ENCODE measurements at places on chromosomes 4 and X.

DNA sequence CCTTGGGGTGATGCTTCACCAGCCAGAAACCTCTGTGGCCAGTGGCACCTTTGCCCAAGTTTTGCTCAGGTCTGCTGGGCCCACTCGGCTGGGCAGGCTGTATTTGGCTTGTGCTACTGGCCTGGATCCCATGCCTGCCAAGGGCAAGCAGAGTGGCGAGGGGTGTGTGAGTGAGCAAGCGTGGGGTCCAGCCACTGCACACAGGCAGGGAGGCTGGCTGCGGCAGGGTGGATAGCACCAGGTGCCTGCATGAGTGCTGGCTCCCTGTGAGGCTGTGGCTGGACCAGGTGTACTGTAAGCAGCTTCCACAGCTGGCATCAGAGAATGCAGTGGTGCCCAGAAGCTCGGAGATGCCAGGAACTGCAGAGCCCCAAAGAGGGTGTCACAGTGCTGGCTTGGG lies 478.5 kb downstream of the STPG2 start:
- DNase-seq, result no peak

GRCh38 chr4:36676139-36677050 lies 395.0 kb downstream of the DTHD1 start:
- peak; percentile 16 for DNase-seq

GRCh38 chr4:152510349-152511147 lies 25.3 kb downstream of the FBXW7 start:
- DNase-seq, result no peak

- no peak for DNase-seq
These were observed 67.0 kb downstream of the HTRA3 start for GRCh38 chr4:8336412-8337075.

GRCh38 chrX:95539041-95539440 lies 1145.6 kb upstream of the DIAPH2 start:
- no peak for DNase-seq

GRCh38 chr4:182642831-182643230 lies 274.4 kb downstream of the DCTD start:
- peak; percentile 54 for DNase-seq

GRCh38 chr4:7722766-7723387 lies 216.8 kb downstream of the AFAP1 start:
- no peak for DNase-seq

- DNase-seq, result no peak
These were observed 829.3 kb downstream of the NLGN4X start for GRCh38 chrX:5399403-5399802.

- no peak for DNase-seq
These were observed 8.4 kb upstream of the AFF2 start for GRCh38 chrX:148492057-148492456.

DNA sequence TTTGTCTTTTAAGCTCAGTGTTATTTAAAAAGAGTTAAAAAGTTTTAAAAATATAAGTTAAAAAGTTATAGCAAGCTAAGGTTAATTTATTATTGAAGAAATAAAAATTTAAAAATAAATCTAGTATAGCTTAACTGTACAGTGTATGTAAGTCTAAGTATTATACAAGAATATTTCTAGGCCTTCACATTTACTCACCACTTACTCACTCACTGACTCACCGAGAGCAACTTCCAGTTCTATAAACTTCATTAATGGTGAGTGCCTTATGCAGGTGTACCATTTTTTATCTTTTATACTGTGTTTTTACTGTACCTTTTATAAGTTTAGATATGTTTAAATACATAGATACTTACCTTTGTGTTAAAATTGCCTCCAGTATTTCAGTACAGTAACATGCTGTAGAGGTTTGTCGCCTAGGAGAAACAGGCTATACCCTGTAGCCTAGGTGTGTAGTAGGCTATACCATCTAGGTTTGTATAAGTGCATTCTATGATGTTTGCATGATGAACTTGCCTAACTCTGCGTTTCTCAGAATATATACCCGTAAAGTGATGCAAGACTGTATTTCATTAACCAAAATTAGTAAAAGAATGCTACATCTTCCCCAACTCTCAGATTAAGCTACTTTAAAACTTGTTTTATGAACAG lies 202.9 kb downstream of the CFAP299 start:
- peak; percentile 59 for DNase-seq

DNA sequence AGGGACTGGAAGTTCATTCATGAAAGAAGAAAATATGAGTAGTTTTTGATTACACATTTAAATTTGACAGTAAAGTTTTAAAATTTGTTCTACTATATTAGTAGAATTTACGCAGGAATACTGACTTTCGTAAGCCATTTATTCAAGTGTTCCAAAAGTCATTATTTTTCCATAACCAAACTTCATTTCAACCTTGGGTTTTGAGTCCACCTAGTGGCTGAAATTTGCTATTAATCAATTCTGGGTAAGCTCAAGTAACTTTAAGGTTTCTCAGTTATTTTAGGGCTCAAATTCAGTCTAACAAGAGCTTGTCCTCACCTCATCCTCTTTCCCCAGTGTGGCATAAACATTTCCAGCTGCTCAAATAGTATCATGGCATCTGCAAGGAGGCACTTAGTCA lies 175.4 kb downstream of the SH3BGRL start:
- DNase-seq, result peak; percentile 31

- no peak for DNase-seq
These were observed 45.8 kb downstream of the MGST2 start for GRCh38 chr4:139711461-139711860.

- no peak for DNase-seq
These were observed 218.2 kb downstream of the BANK1 start for GRCh38 chr4:102008711-102009110.

GRCh38 chrX:123310112-123310511 lies 126.0 kb downstream of the GRIA3 start:
- DNase-seq, result no peak

DNA sequence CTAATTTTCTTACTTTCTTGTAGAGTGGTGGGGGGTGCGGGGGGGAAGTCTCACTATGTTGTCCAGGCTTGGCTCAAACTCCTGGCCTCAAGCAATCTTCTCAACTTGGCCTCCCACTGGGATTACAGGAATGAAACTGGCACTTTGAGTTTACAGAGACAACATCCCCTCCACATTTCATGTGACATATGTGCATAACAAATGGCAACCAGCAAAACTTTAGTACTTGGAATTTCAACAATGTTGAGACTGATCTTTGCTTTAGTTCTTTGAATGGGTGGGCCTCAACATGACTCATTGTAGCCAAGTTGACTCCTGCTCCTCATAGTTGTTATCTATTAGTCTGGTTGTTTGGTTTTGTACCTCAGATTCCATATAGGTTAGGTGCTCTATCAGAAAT lies 11.4 kb upstream of the FMR1 start:
- DNase-seq, result no peak

- peak; percentile 39 for DNase-seq
These were observed 12.8 kb downstream of the APLN start for GRCh38 chrX:129641941-129642340.

- no peak for DNase-seq
These were observed 8.0 kb upstream of the CISD2 start for GRCh38 chr4:102860611-102861324.

DNA sequence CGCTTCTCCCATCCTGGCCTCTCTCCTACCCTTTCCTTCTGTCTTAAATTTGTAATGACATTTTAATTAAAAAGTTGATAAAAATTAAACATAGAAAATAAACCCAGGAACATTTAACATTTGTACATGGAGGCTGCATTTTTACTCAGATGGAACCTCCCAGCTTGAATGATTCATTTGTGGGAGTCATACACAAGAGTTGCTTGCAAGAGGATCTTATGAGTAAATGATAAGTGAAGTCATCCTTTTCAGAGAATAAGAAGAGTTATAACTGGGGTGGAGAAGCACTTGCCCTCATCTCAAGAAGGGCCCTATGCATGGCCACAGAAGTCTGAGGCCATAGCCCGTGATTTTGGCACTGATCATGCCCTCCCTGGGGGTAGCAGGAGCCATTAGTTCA lies 482.9 kb upstream of the BOD1L1 start:
- peak; percentile 63 for DNase-seq

DNA sequence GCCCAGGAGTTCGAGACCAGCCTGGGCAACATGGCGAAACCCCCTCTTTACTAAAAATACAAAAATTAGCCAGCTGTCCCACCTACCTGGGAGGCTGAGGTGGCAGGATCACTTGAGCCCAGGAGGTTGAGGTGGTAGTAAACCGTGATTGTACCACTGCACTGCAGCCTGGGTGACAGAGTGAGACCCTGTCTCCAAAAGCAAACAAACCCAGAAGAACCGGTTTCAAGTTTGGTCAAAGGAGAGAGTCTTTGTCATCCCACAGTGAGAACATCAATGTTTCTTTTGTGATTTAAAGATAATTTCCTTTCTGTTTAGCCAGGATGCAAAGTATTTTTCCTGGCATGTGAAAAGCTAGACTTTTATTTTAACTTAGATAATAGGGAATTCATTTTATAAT lies 26.7 kb downstream of the PDK3 start:
- no peak for DNase-seq

DNA sequence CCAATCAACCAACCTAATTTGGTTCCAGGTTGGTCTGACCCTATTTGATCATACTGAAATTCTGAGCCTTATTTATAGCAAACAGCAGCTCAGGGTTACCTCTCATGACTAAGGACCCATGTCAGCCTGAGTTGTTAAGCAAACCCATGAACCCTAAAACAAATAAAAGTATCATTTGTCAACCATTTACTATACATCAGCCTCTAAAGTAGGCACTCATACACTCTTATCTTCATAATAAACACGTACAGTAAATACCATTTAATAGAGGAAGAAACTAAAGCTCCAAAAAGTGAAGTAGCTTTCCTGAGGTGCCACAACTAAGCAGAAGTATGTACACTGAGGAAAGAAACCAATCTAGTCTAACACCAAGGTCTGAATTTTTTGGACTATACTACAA lies 25.2 kb downstream of the MANBA start:
- no peak for DNase-seq

DNA sequence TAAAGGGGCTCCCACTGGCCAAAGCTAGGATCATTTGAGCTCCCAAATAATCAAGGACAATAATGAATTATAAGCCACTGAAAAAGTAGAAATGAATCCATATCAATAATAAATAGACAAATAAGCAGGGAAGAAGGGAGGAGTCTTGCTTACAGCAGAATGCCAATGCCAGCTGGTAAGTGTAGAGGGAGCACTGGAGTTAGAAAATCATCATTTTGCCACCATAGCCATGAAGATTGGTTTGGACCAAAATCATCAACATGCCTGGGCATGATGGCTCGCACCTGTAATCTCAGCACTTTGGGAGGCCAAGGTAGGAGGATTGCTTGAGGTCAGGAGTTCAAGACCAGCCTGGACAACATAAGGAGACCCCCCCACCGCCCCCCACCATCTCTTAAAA lies 20.4 kb upstream of the SH3KBP1 start:
- DNase-seq, result no peak

- no peak for DNase-seq
These were observed 116.6 kb downstream of the SHISA3 start for GRCh38 chr4:42513748-42514492.

DNA sequence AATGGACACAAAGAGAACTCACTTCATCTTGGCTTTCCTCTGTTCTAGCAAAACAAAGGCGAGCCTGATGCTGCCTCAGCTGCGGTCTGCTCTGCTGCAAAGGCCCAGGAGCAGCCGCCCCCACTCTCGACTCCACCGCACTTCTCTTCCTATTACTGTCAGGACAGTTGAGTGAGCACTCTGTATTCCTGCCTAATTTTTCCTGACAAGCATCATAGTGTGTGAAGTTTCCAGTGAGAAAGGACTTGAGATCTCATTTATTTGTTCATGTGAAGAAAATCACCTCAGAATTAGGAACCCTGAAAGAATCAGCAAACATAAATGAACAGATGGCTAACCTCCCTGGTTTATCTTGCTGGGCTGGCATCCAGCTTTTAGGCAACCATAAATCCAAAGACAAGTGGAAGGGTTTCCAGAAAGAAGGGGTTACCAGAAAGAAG lies 15.6 kb downstream of the SCARB2 start:
- peak; percentile 88 for DNase-seq

GRCh38 chr4:171954650-171955049 lies 141.4 kb downstream of the GALNTL6 start:
- no peak for DNase-seq
